Lower leg skin (tissue), 4 donors: ENCODE measurements at places on chromosomes 4 and X. TPM values are rescaled to one million over a fixed set of nuclear protein-coding genes. Genes with fewer than 3 reads are reported as not detected.

- DNase-seq: no peak
Observed at GRCh38 chrX:118370921-118371624, 25.2 kb downstream of the WDR44 start.

- DNase-seq: no peak
Observed at GRCh38 chrX:21493226-21493830, 119.1 kb downstream of the CNKSR2 start.

GRCh38 chr4:72900952-72901351 is 168.6 kb downstream of the COX18 start:
- DNase-seq: no peak

DNA sequence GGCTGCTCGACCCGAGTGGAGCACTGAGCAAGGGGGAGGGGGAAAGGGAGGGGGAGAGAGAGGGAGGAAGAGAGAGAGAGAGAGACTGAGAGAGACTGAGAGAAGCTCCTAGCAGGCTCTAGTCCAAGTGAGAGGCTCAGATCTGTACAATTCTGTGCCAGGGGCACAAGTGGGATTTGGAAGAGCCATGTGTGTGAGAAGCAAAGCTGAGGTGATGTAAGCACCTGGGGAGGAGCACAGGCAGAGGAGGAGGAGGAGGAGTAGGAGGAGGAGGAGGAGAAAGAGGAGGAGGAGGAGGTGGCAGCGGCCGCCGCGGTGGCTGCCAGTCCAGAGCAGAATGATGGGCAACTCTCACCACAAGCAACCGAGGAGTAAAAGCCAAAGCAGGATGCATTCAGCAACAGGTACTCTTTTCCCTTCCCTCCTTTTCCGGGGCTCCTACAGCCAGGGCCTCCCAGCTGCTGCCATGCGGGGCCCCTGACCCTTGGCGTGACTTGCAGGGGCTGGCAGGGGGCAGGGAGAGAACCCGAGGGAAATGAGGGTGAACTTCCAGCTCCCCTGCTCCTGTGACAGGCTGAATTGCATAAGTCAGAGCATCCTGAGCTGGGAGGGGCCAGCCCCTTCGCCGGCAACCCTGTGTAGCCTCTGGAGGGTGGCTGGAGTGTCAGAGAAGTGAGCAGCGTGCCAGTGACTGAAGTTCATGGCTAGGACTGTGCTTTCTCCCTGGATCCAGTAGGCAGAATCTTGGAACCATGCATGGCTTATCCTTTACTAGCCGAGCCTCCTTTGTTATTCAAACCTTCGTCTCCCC is 62.2 kb downstream of the RTL5 start:
- DNase-seq: no peak

GRCh38 chrX:150767475-150768131 is 74.4 kb downstream of the MTMR1 start:
- DNase-seq: no peak

GRCh38 chrX:152915541-152916241 is 17.8 kb downstream of the ZNF185 start:
- no peak for DNase-seq

DNA sequence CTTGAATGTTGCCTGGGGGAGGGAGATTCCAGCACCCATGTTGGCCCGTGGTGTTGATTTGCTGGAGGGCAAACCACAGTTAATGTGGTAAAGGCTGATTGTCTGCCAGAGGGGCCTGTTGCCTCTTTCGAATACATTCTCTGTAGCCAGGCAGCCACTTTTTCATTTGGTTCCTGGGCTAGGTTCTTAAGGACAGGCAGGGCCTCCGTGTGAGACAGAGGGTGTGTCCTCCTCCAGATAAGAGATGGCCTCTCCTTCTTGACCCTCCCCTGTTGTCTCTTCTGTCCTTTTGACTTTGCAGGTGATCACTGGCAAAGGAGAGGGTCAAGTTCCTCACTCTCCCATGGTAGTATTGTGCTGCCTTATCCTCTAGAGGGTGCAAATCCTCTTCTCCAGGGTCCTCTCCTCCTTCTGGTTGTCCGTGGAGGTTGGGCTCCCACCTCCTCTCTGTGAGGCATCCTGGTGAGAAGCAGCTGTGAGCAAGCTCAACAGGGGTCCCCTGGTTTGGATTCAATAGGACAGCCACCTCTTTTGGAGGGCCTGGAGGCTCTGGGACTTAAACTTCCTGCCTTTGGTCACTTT is 44.9 kb downstream of the ZNF182 start:
- no peak for DNase-seq

- peak; percentile 16 for DNase-seq
Observed at GRCh38 chrX:56978172-56978571, 17.2 kb downstream of the SPIN3 start.

GRCh38 chr4:20287246-20287645 is 35.5 kb downstream of the SLIT2 start:
- no peak for DNase-seq

COQ2 gene
- total RNA-seq: 12.9 TPM
